Activated CD8-positive, alpha-beta memory T cell treated with anti-CD3 and anti-CD28 coated beads for 24 hours (primary cell): ENCODE measurements at places on chromosomes 12 and 14.

DNA sequence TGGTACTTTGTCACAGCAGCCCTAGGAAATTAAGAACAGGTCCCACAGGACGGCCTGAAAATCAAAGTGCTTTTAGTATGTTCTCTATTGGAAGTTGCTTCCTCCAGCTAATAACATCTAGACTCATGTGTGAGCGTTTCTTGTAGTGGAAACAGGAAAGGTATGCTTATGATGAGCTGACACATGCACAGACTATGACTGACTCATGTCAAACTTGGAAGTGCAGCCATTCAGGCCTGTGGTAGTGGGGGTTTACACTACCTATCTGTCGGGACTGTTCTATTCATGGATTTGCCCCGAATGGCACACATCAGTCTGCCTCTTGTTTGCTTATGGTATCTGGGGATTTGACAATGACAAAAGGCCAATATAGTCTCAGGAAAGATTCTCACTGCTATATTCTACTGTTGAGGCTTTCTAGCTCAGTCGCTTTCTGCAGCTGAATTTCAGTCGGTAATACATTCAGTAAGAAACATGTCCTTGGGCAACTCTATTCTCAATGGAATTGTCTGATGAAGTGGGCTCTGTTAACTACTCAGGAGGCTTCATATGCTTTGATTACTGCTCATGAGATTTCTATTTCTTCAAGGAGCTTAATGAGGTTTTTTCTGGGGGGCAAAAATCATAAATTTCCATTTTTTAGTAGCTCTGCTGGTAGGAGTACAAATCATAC is 270.3 kb upstream of the DAAM1 start:
- DNase-seq = no peak

DNA sequence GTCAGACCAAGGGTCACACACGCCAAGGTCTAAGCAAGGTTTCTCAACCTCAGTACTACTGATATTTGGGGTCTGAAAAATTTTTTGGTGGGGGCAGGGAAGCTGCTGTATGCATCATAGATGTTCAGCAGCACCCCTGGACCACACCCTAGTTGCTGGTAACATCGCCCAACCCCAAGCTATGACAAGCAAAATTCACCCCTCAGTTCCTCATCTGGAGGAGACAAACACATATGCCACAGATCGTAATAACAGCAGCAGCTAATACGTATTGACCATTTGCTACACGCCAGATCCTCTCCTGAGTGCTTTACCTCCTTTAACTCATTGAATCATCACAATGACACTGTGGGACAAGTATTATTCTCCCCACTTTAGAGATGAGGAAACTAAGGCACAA is 46.4 kb downstream of the ACTN1 start:
- no peak for DNase-seq

- DNase-seq = no peak
These were observed 65.8 kb downstream of the C14orf39 start for GRCh38 chr14:60420050-60420449.

- DNase-seq = no peak
These were observed 84.6 kb upstream of the NAV3 start for GRCh38 chr12:77746096-77746495.

DNA sequence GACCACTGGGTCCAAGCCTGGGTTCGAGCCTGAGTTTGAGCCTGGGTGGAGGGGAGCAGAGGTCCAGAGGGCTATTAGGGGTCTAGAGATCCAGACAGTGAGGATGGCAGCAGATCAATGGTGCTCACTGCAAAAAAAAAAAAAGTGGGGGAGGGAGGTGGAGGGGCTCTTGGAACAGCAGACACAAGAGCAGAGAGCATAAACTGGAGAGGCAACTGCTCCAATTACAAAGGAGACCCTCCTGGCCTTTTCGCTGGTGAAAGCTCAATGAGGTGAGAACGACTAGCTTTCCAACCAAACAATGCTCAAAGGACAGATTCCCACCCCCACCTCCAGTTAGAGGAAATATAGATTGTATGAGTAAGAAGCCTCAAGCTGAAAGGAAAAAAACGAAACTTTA is 124.2 kb upstream of the TSPAN8 start:
- no peak for DNase-seq

DNA sequence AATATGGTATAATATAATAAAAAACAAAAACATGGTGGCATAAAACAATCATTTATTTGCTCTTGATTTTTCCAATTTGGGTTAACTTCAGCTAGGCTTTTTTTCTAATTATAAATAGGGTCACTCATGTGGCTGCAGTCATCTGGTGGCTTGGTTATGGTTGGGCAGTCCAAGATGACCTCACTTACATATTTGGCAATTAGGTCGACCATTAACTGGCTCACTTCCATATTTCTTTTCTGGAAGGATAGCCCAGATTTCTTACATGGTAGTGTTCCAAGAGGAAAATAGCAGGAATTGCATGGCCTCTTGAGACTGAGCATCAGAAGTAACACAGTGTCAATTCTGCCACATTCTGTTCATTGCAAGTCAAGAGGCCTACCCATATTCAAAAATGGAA is 153.4 kb downstream of the FUT8 start:
- DNase-seq = no peak
